ENCODE measurements at places on chromosomes 11 and 22. TPM values are rescaled to one million over a fixed set of nuclear protein-coding genes. Genes with fewer than 3 reads are reported as not detected.

DNA sequence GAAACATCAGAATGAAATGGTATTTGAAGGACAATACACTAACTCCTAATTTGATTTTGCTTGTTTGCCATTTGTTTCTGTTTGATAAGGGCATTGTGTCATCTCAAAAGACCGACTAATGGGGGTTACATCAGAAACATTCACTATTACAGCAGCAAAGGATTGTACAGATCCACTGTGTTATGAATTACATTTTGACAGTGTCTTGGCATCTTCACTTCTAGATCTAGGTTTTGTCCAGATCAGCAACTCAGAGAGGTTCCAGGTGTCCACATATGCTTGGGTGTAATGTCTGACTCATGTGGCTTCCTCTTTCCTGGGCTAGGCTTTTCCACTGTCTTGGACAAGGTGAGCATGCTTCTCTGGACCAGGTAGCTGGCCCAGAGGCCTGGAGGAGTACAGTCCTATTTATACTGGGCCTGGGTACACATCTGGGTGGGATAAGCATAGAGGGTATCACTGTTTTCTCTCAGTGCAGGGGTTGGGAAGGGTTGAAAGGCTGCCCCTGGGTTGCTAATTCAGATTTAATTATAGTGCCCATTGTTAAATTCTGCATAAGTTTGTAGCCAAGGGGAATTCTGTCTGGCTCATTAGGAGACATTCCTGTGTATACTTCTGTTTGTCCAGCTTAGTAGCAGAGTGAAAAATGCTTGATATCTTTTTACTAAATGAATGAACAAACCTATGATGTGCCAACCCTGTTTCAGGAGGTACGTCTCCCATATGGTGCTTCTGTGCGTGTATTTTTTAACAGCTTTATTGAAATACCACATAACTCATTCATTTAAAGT lies 23.8 kb downstream of the DDI1 start:
- no peak for DNase-seq

DNA sequence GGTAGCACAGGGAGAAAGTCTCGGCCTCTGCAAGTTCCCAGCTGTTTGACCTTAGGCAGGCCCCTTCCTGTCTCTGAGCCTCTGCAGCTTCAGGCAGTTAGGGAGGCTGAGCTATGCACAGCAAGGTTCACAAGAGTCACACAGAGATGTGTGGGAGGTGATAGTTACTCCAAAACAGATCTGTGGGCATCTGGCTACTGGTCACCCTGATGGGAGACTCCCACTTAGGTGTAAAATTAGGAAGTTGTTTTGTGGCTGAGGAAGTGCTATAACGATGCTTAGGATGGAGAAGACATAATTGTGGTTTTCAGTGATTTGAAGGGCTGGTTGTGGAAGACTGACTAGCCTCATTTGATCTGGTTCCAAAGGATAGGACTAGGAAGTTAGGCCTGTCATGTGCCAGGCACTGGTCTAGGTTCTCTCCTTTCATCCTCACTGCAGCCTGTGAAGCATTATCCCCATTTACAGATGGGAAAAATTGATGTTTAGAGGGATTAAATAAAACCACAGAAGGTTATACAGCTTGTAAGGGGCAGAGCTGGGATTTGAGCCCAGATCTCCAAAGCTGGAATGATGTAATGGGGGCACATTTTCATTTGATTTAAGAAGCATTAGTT lies 13.5 kb downstream of the ACO2 start:
- DNase-seq, result no peak

The MS4A15 gene
- not detected for total RNA-seq

GRCh38 chr22:40668611-40669411 lies 10.5 kb upstream of the MCHR1 start:
- DNase-seq, result no peak

The CFAP300 gene
- 2.9 TPM for total RNA-seq

The UCP3 gene
- total RNA-seq, result 1.9 TPM

The PATE2 gene
- not detected for total RNA-seq

GRCh38 chr11:62652161-62653006 lies 718 bp downstream of the INTS5 start:
- no peak for DNase-seq
